IMR-90 (cell line): ENCODE measurements at places on chromosomes 16 and 17.

DNA sequence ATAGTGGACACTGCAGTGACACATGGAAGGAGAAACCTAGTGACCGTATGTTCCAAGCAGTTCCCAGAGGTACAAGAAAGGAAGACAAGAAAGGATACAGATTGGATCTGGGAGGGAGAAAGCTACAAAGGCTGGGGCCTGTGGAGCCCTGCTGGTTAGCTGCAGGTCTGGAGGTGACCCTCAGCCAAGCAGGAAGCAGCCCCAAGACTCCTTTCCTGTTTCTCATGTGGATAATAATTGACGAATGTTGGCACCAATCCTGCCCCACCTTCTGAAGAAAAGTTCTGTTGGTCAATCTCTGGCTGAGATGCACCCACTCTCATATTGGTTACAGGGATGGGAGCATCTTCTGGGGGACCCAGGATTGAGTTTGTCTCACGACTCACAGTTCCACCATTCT lies 99.8 kb downstream of the SHISA6 start:
- no peak for DNase-seq

- DNase-seq, result peak; percentile 87
Observed at GRCh38 chr17:35022536-35023063, 40.9 kb downstream of the RFFL start.

- DNase-seq, result no peak
Observed at GRCh38 chr17:56909742-56910508, 3.9 kb downstream of the TRIM25 start.

GRCh38 chr16:3179651-3180050 lies 8.4 kb upstream of the OR1F1 start:
- DNase-seq, result no peak

GRCh38 chr17:4535667-4536258 lies 19.4 kb downstream of the MYBBP1A start:
- no peak for DNase-seq

DNA sequence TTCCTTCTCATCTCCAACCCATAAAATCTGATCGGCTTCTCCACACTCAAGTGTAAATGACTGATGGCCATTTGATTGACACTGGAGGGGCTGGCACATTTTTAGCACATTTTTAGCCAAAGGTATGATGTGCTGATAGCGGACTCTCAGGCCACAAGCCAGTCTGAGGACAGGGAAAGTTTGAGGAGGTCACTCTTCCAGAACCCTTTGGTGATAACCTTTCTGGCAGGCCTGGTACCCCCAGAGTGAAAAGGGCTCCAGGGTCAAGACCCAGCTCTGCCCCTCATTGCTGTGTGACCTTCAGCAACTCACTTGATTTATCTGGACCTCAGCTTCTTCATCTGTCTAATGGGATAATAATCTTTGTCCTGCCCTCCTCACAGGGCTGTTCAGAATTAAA lies 1.7 kb upstream of the NLRC5 start:
- DNase-seq, result no peak

- DNase-seq, result no peak
Observed at GRCh38 chr16:16909126-16909525, 530.2 kb downstream of the NPIPA7 start.

DNA sequence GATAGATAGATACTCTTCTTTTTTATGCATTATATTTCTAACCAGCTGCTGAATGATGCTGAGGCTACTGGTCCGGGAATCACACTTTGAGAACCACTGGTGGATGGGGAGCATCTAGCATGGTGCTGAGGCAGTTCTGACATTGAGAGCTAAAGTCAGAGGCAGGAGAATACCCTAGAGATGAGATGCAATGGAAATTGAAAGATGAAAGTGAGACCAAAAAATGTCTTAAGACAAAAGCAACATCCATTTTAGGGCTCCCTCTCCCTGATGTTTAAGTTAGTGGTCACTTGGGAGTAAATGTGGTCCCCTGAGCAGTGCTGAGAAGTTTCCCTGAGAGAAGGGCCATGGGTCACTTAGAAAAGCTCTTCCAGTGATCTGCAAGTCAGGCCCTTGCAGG lies 6.8 kb downstream of the PCTP start:
- DNase-seq, result no peak

DNA sequence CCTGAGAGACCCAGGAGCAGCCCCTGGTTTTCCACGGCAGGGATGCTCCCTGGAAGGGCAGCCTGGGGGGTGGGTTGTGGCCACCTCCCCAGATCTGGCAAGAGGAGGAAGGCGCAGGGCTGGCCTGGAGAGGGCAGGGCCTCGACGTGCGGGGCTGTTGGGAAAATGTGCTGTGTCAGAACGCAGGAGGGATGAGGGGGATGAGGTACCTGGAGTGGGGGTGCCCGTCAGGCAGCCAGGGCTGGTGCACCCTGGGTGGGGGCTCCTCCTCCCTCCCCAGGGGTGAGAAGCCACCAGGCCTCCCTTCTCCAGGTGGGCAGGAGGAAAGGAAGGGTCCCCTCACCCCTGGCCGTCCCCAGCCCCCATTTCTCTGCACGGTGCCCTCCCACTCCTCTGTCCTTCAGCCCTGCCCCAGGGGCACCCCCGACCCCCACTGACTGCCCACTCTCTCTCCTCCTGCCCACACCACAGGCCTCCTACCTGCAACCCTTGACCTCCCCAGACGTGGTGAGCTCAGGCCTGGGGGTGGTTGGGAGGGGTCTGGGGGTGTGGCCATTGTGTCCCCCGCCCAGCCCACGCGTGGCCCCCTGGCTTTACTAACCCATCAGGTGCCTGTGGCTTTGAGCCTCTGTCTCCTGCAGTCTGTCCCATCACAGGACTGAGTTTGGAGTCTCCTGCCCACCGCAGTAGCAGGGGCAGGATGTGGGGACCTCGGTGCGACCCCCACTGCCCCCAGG lies 39.6 kb downstream of the BAHCC1 start:
- no peak for DNase-seq

DNA sequence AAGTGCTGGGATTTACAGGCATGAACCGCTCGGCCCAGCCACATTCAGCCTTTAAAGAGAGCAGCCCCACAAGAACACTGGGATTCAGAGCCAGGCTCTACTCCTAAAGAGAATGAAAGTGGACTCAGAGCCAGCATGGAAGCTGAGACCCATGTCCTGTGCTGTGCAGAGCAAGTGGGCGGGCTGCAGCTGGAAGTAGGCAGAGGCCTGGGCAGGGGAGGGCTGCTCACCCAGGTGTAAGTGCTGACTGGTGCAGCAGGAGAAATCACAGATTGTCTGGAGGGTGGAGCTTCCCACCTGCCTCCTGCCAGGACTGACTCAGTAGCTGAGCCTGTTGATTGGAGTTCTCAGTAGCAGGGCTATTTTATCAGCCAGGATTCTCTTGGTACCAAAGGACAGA lies 178.7 kb downstream of the KATNIP start:
- no peak for DNase-seq

DNA sequence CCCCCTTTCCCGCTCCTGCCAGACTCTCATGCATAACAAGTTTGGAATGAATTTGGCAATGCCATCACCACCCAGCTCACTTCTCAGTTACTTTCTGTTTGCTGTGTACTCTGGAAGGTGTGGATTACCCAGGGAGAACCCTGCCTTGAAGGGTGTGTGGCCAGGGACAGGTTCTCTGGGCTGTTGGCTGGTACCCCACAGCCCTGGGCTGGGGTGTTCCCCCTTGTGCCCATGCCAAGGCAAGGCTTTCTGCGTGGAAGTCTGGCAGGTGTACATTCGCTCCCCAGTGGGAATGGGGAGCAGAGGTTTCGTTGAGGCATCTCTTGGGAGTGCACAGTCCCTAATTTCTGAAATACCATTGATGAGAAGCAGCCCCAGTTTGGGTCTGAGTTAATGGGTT lies 187.7 kb downstream of the CCDC182 start:
- no peak for DNase-seq

GRCh38 chr17:3921502-3922319 lies 5.4 kb upstream of the P2RX1 start:
- DNase-seq, result no peak

- DNase-seq, result no peak
Observed at GRCh38 chr17:3909257-3909656, 7.0 kb downstream of the P2RX1 start.

GRCh38 chr17:3040882-3041281 lies 22.5 kb downstream of the OR1D5 start:
- DNase-seq, result no peak

GRCh38 chr16:45454-45853 lies 8.0 kb downstream of the POLR3K start:
- no peak for DNase-seq

DNA sequence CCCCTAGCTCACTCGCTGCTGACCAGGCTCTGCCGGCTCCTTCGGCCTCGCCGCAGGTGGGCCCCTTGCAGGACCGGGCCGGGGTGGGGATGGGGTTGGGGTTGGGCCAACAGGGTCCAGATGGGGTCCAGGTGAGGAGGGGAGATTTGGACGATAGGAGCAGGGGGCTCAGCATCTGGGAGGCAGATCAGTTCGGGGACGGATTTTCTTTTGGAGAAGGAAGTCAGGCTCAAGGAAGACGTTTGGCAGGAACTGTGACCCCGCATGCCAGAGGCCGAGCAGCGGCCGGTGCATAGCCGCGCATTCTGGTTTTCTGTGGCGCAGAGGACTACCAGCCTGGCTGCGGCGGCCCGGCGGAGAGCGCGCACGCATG lies 845 bp upstream of the ALDOA start:
- DNase-seq, result no peak

DNA sequence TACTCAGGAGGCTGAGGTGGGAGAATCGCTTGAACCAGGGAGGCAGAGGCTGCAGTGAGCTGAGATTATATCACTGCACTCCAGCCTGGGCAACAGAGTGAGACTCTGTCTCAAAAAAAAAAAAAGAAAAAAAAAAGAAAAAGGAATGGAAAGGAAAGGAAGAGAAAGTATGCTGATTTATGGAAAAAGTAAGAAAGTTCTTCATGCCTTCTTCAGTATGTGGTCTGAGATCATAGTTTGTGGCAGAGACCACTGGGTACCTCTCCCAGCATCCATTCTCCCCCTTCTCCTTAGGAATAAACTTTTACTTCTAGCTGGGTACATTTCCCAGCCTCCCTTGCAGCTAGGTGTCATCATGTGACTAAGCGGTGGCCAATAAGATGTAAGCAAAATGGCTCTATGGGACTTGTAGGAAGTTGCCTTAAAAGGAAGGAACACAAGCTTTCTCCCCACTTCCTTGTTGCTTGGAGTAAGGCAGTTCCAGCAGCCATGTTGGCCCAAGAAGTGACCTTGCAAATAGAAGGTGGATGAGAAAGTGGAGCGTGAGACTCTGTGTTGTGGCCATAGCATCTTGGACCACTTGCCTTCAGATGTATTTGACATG lies 26.1 kb upstream of the XPO6 start:
- no peak for DNase-seq

GRCh38 chr16:4839942-4840341 lies 7.1 kb downstream of the GLYR1 start:
- DNase-seq, result no peak

GRCh38 chr17:50903604-50904517 lies 37.7 kb upstream of the TOB1 start:
- peak; percentile 84 for DNase-seq

- no peak for DNase-seq
Observed at GRCh38 chr17:49269356-49269755, 38.8 kb upstream of the PHOSPHO1 start.

DNA sequence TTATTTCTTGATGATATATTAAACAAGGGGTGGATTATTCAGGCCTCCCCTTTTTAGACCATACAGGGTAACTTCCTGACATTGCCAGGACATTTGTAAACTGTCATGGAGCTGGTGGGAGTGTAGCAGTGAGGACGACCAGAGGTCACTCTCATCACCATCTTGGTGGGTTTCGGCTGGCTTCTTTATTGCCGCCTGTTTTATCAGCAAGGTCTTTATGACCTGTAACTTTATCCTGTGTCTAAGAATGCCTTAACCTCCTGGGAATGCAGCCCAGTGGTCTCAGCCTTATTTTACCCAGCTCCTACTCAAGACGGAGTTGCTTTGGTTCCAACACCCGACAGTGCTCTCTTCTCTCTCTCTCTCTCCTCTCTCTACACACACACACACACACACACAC lies 221.9 kb downstream of the C16orf95 start:
- DNase-seq, result no peak

DNA sequence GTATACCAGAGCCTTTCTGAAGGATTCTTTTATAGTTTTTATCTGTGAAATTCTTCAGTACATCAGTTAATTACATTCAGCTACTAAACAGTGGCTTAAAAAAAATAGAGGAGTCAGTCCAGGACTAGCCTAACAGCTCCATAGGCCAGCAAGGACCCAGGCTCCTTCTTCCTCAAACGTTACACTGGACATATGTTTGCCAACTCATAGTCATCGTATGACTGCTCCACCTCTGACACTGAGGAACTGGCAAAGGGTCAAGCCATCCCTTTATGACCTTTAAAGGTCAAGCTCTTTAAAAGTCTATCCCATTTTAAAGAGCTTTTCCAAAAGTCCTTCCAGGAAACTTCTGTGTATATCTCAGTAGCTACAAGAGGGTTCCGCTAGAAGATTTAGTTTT lies 36.6 kb downstream of the PHLPP2 start:
- no peak for DNase-seq

DNA sequence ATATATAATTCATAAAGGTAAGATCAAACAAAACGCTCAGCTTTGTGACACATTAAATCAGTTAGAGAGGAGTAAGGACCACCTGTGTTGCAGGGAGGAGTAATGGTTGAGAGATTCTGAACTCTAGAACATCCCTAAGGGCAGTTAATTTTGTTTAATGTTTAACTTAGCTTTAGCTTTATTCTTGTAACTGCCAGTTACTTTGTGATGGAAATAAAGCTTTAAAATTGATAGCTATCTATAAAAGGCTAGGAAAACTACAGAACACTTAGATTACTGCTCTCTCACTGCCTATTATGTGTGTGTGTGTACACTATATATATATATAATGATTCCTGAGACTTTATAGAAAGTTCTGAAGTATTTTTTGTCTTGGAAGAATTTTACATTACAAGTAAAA lies 37.8 kb downstream of the PTRH2 start:
- no peak for DNase-seq

DNA sequence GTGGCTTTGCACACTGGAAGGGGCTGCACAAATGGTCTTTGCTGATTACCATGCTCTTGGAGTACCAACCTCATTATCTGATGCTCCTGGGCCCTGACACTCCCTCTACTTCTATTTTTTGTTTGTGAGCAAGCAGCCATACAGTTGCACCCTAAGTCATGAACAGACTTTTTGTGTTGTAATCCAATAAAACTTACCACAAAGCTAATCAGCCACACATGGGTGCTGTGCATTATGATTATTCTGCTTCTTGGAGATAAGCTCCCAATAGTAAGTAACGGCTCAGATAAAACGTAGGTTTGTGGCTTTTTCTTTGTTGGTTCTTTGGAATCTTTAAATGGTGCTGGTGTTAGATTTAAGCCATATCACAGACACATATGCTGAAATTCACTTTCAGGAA lies 76.2 kb downstream of the CCT6B start:
- DNase-seq, result no peak

GRCh38 chr17:4897198-4897687 lies 2.1 kb upstream of the C17orf107 start:
- no peak for DNase-seq

- no peak for DNase-seq
Observed at GRCh38 chr17:80345841-80346497, 69.0 kb upstream of the ENDOV start.

- no peak for DNase-seq
Observed at GRCh38 chr16:53081032-53081424, 26.2 kb downstream of the CHD9 start.
